ENCODE measurements at places on chromosomes 2 and 18.

DNA sequence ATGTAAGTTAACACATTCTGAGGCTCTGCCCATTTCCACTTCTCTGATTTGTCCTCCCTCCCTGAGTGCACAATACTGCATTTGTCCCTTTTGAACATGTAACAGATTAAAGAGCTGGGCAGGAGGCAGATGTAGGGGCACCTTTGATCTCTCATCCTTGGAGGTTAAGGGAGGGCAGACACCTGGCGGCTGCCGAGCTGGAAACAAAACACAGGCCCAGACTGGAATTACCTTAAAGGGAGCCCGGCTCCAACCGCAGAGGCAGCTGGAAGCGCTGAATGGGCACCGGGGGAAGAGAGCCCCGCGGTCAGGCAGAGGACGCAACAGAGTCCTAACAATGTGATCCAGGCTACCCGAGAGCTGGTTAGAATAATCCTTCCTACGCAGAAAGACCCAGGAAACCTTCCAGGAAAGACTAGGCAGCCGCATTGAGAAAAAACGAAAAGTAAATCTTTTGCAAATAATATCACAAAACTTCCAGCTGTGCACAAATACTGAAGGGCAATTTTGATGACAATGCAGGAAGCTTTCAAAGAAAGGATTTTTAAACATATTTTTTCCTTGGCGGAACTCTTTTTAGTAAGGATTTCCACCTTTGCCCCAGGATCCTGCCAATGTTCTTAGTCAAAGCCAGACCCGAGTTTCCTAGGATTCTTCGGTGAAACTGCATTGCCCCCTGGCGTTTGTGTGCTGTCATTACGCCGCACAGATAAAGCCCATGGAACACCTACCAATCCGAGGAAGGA, 216.0 kb downstream of the TGIF1 start:
- peak; percentile 53 for DNase-seq

DNA sequence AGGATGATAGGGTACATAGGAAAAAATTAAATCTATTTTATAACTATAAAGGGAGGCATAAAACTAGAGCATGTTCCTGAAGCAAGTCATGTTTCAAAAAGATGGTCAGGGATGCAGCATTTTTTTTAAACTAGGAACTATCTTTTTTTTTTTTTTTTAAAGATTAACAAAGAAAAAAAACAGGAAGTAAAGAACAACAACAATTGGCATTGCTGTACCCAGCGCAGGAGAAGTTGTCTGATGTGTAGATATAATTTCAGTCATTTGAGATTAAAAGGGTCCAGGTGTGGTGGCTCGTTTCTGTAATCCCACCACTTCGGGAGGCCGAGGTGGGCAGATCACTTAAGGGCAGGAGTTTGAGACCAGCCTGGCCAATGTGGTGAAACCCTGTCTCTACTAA, 41.5 kb downstream of the PMAIP1 start:
- no peak for DNase-seq

- no peak for DNase-seq
Observed at GRCh38 chr18:13514558-13514957, 211.8 kb downstream of the FAM210A start.

DNA sequence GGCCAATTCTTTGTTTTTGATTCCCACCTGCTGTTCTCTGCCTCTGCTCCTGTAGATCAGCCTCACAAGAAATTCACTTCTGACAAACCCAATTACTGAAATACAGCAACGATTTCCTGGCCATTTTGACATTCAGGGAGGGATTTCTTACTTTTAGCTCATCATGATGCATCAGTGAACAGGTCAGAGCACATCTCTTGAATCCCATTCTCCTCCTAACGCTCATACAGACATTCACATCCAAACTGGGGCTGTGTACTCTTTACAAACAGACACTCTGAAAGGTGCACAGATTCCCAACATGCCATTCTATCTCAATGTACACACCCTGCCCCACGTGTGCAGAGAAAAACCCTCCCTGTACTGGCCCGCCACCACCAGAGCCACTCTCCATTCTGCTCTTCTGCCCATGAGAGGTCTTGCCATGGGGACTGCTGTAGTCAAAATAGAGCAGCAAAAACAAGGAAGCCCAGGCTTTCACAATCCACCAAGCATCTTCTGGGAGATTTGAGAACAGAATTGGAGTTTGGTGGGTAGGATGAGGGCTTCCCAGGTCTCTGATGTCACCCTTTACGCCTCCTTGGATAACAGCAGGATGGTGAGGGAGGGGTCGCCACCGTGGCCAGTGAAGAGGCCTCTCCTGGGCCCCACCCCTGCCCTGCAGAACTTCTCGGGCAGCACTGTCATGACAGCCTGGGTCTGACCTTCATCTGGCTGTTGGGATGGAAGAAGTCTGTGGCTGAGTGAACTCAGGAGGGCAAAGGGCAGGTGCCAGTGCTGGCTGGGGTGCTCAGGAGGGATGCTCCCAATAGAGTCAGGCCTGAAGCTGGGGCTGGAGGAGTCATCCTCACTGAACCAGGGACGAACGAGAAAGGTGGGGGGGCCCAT, 41.9 kb upstream of the ZFP36L2 start:
- DNase-seq = no peak

DNA sequence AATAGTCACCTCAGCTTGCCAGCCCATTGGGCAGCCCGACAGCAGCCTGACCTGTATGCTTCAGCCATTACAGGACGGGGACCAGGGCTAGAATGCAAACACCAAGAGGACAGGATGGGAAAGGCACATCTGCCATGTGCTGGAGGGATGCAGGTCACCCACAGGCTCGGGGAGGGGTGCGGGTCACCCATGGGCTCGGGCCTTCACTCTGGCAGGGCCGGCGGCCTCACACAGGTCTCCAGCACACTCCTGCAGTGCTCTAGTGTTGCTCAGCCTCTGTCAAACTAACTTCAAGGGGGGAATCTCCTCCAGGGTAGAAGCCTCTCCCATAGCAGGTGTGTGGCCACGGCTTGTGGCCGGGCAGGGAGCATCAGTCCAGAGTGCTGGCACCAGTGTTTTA, 222.5 kb downstream of the SEPTIN10 start:
- no peak for DNase-seq
